ENCODE measurements at places on chromosomes 11 and 22.

GRCh38 chr11:112296044-112296443 is 35.4 kb upstream of the PLET1 start:
- no peak for DNase-seq

- no peak for DNase-seq
These were observed 23.8 kb downstream of the KCNJ1 start for GRCh38 chr11:128843198-128843785.

DNA sequence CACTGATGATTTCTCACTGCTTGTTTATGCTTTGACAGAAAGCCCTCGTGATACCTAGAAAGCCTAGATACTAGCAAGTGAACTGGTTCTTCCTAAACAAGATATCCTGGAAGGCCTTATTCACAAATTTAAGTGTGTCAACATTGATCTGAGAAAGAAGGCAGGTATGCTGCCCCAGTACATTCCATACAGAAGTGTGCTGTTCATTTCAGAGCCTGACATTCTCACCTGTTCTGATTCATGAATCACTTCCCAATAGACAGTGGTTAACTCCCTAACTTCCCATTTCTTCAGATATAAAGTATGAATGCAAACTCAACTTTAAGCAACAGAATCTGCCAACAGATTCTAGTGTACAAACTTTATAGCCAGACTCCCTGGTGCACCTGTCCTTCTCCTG is 15.5 kb upstream of the RASSF10 start:
- DNase-seq: no peak

DNA sequence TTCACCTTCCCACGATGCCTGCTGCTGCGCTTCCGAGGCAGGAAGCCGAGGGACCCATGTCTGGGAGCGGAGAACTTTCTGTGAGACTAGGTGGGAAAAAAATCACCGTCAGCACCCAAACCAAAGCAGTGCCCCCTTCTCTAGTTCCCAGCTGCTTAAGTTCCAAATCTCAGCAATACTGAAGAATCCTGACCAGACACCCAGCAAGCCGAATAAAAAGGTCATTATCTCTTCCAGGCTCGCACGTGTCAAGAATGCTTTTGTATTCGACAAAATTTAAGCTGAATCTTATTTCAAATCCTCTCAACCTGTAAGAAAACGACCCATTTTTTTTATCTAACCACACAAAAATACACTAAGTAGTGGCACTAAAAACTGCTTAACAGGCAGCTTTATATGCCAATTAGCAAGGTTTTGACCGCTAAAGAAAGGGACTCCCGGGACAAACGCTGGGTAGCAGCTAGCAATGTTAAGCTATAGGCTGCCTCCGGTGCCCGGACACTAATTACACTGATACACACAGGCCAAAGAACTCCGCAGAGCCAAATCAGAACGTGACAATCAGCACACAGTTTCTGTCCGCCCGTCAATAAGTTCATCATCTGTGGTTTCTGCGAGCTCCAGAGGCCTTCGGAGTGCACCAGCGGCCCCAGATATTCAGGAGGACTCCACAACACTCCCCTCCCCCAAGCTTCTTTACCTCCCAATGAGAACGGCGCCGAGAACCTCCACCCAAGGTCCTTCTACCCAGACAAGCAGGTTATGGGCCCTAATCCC is 728 bp downstream of the RPL3 start:
- no peak for DNase-seq

GRCh38 chr11:64765851-64766665 is 6.3 kb upstream of the PYGM start:
- DNase-seq: no peak

DNA sequence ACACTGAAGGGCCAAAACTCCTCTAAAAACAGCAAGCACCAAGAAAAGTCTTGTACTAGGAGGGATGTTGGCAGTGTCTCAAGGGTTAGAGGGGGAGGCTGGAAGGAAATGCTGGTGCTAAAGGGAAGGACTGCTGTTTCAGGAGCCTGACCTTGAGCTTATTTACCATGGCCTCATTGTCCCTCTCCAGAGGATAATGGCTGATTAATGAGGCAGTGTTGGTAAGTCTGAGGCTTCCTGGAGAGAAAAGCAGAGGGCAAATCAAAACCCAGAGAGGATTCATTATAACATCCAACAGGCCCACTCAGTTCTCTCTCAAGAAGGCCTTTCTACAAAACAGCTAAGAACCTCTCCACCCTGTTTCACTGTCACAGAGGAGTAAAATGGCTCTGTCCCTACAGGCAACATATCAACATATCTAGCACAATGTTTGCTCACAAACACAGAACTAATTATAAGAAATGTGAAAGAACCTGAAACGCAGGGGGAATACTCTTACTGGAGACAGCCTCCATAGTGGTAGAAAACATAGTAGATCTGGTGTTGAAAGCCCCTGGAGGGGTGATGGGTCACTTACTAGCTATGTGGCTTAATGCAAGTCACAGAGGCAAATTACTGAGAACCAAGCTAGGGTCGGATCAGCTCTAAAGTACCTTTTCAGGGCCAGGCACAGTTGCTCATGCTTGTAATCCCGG is 31.4 kb downstream of the NUMA1 start:
- DNase-seq: no peak

DNA sequence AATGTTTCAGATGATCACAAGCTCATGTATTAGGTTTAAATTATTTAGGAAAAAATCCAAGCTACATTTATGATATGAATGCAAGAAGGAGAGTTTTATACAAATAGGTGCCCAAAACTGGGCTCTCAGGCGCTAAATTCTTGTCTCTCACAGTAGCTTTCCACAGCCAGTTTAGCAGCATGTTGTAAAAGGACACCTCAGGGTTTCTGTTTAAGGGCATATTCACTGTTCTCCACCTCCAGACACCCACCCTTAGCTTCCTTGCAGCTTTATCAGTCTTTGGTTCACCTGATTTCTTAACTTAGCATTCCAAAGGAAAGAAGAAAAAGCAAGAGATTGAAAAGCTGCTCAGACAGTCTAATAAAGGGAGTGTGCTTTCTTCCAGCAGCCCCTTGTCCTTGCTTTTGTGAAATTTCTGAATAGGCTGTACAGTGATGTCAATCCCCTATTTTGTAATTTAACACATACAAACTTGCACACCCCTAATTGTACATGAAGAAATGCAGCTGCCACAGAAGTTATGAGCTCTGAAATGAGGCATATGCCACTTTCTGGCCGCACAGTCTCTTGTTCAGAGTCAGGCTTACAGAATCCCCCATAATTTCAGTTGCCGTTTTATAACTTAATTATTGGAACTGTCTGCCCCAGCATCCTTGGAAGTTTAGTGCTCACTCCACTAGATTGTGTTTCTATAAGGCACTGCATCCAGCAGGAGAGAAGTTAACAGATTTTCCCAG is 262.1 kb downstream of the DDX10 start:
- no peak for DNase-seq

DNA sequence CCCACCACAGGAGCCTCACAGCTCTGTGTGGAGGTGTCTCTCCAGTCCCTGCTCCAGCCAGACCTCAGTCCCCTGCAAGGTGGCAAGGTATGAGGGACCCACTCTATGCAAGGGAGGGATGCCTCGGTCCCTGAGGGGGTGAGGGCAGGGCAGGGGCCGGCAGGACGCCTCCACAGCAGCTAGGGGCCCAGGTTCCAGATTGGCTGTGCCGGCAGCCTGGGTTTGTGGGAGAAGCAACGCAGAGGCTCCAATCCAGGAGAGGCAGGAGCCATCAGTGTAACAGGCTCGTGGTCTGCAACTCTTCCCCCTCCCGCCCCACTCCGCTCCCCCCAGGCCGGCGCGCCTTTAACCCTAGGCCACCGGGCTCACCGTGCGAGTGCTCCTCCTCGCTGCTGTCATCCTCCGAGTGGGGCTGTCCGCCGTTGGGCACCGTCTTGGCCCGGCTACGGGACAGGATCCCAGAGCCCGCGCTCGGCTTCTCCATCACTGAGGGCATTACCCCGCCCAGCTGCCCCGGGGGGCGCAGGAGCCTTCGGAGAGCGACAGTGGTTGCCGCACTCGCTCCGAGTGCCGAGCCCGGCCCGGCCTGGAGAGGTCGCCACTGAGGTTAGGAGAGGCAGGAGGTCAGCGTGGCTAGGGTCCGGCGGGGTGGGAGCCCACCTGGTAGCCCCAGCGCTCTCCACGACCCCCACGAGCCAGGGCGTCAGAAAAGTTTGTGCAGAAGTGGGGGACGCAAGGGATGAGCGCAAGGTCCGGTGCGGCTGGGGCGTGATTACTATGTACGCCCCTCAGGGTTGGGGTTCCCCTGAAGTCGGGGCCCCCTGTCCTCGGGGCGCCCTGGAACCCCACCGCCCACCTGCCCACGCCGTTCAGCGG is 765 bp downstream of the RCOR2 start:
- DNase-seq: peak; percentile 84

- DNase-seq: no peak
These were observed 539.6 kb upstream of the CADM1 start for GRCh38 chr11:116043857-116044256.

DNA sequence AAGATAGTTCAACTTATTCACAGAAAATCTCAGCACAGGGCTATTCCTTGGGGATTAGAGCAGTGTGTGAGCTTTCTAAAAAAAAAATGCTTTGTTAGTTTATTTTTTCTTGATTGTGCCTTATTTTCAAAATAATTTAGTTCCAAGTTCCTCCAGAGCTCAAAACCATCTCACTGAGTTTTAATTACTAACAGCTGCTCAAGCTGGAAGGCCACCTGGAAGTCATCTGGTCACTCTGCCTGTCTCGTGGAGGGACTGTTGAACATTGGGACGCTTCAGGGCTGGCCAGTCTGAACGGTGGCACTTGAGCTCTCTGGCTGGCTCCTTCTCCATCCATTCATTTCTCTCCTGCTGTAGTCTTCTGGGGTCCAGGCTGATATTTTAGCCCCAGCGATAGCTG is 4.0 kb downstream of the OR51E1 start:
- no peak for DNase-seq

DNA sequence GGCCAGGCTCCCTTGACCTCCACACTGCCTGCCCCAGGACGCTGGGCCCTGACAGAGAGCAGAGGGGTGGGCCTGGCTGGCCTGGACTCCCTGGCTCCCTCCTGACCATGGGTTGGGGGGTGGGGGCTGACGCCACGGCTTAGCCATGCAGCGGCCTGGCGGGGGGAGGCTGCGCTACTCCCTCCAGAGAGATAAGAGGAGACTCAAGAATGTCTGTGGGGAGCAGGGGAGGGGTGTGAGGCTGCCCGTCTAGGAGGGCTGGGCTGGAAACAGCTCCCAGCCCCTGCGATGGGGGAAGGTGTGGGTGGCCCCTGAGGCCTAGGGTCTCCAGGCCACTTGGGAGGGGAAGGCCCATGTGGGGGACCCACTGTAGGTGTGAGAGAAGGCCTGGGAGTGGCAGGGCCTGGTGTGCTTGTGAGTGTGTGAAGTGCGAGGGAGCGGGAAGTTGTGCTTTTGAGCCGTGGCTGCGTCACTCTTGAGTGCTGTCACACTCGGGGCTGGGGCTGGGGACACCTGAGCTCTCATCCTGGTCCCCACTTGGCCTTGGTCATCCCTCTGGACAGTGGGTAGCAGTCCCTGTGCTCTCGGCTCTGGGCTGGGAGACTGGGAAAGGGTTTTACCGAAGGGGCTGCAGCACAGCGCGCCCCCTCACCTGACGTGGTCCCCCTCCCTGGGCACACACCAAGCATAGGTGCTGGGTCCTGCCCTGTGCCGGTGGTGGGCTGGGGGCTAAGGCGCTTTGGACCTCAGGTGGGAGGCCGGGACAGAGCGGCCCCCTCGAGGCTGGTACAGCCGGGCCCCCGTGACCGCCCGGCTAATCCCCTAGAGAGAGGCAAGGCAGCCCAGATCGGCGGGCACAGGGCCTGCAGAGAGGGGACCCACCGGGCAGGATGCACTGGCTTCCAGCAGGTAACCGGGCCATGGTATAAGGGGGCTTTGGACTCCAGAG is 2.4 kb downstream of the MYRF start:
- no peak for DNase-seq

DNA sequence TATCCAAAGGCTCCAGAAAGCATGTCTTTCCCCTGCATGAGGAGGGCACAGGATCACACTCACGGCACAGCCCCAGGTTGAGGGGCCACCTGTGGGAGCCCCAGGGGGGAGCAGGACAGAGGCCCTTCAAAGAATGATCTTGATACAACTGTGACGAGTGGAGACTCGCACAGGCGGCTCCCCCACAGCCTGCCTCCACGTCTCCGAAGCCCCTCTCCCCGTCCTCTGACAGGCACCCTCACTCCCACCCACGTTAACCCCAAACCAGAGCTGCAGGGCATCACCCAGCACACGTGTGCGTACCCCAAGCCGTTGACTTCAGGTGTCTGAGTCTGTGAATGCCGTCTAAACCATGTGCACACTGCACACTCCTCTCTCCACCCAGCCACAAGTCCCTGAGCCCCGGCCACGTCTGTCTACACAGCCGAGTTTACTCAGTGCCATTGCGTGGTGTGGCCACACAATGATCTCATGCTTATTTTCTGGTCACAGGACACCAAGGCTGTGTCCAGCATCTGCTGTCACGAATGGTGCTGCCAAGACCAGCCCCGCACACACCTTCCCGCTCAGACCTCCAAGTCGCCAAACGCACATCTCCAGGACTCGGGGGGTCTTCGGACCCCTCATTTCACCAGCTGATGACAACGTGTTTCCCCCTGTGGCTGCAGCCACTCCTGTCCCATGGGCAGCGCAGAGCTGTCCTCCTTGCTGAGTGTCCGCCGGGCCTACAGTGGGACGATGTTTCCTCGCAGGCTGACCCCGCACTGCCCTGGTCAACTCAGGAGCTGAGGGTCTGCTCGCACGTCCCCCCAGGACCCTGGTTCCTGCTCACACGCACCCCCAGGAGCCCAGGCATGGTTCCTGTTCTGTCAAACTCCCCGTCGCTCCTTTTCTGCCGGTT is 251.2 kb downstream of the BRD1 start:
- DNase-seq: no peak

GRCh38 chr11:66100272-66101065 is 30.4 kb downstream of the PACS1 start:
- peak; percentile 68 for DNase-seq

DNA sequence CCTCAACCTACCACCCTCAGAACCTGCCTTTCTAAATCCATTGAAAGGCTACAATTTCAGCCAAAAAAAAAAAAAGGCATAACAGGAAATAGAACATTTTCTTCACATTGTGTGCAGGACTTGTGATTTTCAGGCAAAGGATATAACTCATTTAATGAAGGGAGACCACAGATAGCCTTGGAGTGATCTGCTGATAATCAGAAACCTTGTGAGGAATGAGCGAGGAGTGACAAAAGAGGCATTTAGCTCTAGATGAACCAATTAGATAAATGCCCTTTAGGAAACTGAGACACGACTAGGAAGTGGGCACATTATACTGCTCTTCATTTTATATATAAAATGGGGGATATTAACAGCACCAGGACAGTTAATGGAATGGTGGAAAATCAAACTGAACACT is 216.5 kb upstream of the GRIA4 start:
- no peak for DNase-seq

GRCh38 chr22:39177456-39177775 is 24.9 kb upstream of the CBX7 start:
- no peak for DNase-seq
